Uterus (tissue), 4 donors: ENCODE measurements at places on chromosomes 7 and 10.

DNA sequence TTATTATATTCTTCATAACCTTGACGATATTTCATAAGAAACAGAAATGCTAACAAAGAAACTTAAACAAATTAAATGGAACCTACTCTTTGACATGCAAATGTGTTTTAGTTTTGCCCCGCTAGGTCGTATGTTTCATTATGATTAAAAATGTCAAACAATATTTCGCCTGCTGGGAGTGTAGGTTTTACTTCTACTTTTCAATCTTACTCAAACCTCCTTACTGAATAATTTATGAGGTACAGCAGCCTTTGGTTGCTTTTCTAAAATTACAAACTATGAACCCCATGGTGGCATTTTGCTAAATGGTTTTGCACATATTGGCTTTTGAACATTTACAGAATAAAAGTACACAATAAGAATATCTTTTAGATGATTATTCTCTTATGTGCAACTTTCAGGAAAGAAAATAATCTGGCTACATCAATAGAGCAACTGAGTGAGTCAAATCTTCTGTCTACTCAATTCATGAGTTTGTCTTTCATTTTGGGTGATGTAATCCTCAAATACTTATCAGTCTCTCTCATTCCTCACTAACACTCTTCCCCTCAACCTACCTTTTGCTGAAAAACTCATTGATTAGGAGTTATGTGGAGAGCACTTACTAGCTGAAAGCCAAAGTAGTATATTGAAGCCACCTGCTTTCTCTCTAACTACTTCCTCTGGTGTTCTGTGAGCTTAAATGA lies 1226.4 kb downstream of the XPNPEP1 start:
- DNase-seq: no peak

GRCh38 chr7:115054478-115055065 lies 132.7 kb downstream of the MDFIC start:
- no peak for DNase-seq

DNA sequence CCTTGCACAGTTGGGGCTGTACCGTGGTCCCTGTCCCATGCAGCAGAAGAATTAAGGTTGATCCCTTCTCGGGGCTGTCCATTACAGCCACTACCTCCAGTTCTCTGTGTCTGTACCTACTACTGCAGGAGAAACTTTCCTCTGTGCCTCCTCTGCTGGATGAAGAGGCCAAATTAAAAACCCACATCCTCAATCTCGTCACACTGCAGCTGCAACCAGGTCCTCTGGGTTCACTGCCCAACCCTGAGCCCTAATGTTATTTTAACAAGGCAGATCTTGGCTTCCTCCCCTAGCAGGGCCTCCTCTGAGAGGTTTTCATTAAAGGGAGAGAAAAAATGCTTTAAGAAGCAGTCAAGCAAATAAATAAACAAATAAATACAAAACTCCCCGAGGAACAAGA lies 66.6 kb downstream of the PLXNA4 start:
- DNase-seq: no peak

- DNase-seq: no peak
Observed at GRCh38 chr10:2701802-2702201, 365.5 kb upstream of the PFKP start.

DNA sequence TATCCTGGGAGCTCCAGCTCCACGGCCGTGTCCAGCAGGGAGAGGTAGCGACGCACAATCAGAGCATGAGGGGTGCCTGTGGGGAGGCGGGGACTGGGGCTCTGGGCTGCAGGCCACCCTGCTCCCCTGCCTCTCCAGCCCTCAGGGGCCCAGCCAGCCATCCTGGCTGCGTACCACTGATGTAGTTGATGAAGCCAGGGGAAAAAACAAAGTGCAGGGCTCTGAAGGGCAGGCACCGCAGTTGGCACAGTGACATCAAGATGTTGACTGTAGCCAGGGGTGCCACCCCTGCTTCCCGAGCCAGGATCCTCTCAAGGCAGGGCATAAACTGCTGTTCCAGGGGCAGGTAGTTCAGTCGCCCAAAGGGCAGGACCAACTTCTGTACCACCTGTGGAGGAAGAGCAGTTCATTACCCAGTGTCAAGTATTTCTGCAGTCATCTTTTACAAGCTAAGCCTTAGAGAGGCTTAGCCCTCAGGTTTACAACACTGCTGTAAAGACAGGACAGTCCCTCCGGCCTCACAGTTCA lies 2.8 kb downstream of the FASTK start:
- DNase-seq: no peak

DNA sequence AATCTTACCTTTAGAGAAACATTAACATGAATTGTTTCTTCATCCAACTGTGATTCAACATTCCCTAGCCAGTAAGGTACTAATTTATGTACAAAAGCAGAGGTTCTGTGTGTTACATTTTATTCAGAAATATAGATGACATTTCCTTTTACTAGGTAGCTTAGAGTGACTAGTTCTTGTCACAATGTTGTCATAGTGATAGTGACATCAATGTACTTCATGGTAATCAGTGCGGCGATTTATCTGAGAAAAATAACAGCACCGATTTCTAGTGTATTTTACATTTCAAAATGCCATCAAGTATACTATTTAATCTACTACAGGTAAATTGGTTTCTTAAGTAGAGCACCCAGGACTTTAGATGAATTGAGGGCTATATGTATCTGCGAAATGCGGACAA lies 72.1 kb upstream of the DGKB start:
- no peak for DNase-seq

DNA sequence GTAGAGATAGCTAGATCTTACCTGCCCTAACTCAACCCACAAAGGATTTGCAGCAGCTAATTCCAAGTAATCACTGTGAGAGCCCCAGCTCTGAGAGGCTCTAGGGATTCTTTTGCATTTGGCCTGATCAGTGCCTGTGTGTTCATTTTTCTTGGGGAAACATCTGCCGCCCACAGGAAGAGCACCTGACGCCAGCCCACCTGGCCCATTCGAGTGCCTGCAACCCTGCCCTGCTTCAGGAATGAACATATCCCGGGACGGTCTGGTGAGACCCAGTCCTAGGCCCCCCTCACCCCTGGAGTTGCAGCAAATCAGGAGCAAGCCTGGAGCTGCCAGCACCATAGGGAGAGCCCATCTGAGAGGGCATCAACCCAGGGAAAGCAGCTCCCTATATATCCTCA lies 38.8 kb downstream of the GSDME start:
- DNase-seq: no peak

DNA sequence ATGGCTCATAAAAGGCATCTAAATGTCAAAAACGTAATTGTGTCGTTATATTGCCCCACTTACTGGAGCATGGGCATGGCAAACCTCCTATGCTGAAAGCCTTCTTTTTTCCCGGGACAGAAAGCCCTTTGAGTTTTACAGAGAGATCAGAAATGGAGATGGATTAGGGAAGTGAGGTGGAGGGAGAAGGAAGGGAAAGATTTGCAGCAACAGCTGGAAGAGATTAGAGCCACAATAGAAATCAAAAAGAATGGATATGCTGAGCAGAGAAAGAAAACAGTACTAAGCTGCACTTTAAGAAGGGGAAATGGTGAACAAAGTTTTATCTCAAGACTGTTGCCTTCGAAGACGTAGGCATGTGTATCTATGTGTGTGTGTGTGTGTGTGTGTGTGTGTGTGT lies 97.2 kb upstream of the PCGF5 start:
- no peak for DNase-seq

DNA sequence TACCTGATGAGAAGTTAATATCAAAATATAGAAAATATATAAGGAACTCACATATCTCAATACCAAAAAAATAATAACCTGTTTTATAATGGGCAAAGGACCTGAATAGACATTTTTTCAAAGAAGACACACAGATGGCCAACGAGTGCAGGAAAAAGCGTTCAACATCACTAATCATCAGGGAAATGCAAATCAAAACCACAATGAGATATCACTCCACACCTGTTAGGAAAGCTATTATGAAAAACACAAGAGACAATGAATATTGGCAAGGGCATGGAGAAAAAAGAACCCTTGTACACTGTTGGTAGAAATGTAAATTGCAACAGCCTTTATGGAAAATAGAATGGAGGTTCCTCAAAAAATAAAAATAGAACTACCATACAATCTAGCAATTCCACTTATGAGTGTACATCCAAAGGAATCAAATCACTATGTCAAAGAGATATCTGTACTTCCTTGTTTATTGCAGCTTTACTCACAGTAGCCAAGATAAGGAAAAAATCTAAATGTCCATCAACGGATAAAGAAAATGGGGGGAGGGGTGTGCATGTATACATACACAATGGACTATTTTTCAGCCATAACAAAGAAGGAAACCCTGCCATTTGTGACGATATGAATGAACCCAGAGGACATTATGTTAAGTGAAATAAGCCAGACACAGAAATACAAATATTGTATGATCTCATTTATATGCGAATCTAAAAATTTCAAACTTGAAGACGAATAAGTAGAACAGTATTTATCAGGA lies 3.6 kb upstream of the ALOX5 start:
- DNase-seq: no peak

DNA sequence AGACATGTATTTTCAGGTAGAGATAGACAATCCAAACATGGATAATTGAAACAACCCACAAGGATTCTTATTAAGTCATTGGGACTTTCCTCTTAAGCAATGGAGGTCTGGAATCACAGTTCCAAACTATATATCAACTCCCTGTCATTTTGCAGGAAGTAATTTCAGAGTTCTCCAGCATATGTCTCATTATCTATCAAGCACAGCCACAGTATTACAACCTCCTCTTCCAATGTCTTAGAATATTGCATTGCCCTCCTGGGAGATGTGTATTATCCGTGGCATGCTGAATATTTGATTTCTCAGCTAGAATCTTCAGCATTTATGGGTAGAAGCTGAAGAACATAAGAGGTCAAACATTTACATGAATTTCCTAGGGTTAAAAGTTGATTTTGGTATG lies 1255.8 kb downstream of the SORCS1 start:
- no peak for DNase-seq

- no peak for DNase-seq
Observed at GRCh38 chr7:68306692-68307107, 1291.6 kb upstream of the AUTS2 start.

GRCh38 chr7:22613496-22613895 lies 113.5 kb upstream of the IL6 start:
- no peak for DNase-seq

- no peak for DNase-seq
Observed at GRCh38 chr7:129914536-129915272, 38.1 kb downstream of the UBE2H start.

GRCh38 chr10:71963351-71964097 lies 671 bp upstream of the CHST3 start:
- peak; percentile 82 for DNase-seq

DNA sequence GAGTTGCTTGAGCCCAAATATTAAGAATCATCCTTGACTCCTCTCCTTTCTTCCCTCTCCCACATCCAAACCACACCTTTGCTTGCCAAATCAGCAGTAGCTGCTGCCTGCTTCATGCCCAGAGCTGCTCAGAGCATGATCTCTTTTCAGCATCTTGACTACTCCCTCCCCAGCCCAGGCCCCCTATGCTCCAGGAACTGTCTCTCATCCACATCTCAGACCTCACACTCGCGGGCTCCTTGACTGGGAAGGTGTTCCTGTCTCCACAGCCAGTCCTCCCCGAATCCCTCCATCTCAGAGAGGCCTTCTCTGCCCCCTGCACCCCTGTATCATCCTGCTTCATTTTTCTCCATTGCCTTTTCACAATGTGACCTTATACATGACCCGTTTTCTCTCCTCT lies 157.0 kb downstream of the DNAJB6 start:
- DNase-seq: no peak

GRCh38 chr10:103574097-103575061 lies 80.9 kb downstream of the NEURL1 start:
- DNase-seq: peak; percentile 56

DNA sequence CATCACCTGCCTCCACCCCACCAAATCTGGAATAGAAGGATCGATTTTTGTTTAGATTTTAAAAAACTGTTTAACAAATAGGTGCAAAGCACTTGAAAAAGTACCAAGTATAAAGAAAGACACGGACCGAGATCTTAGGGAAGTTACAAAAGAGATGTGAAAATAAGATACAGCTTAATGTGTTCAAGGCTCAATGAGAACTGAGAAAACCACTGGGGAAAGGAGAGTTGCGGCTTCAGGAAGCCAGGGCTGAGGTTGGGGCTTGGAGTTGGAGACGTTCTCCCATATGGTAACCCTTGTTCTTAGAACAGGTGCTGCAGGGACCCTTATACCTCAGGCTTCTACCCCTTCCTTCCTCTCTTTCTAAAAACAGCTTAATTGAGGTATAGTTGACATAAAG lies 140.2 kb downstream of the FANK1 start:
- no peak for DNase-seq

- no peak for DNase-seq
Observed at GRCh38 chr10:30092151-30092790, 32.9 kb upstream of the JCAD start.

DNA sequence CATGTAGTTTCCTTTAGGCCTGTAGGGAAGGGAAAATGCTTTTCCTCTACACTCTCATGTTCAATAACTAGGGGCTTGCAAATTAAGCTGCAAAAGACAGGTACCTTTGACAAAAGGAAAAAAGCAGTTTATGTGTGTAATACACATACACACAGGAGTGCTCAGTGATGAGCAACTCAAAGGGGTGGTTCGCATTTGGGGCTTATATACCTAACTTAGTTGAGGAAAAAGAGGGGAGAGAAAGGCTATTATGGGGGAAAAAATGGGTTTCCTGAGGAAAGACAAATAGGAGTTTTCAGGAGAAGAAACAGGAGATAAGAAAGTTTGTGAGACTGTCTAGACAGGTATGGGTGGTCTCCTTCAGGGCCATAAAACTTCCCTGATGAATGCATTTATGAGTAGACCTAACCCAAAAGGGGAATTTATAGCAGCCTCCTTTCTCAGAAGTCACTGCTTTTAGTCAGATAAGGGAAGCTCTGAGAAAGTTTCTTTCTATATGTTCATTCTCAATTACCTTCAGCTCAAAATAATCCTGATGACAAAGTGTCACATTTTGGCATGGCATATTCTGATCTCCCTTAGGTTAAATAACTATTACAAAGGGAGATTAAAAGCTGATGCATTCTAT lies 55.2 kb upstream of the EZH2 start:
- no peak for DNase-seq

DNA sequence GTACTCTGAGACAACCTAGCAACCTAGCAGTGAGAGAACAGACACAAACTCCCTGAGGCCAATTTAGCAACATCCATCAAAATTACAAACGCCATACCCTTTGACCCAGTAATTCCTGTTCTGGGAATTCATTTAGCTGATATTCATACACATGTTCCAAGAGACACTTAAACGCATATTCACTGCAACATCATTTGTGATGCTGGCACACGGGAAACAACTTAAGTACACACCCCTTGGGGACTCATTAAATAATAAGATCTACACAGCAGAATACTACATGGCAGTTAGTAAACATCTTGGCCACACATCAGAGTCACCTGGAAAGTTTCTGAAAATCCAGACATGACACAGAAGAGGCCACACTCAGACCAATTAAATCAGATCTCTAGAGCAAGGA lies 17.6 kb downstream of the NUDCD3 start:
- DNase-seq: no peak

DNA sequence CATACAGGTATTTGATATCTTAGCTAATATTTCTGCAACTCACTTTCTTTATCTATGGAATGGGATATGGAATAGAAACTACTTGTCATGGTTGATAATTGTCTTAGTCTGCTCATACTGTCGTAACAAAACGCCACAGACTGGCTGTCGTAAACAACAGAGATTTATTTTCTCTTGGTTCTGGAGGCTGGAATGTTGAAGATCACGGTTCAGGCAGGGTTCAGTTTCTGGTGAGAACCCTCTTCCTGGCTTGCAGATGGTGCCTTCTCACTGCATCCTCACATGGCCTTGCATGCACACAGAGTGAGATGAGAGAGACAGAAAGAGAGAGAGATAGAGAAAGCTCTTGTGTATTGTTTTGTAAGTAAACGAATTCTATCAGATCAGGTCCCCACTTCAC lies 332.7 kb upstream of the MAGI2 start:
- no peak for DNase-seq
